ENCODE measurements at places on chromosomes 6 and 20. TPM values are rescaled to one million over a fixed set of nuclear protein-coding genes. Genes with fewer than 3 reads are reported as not detected.

The ULBP2 gene
- 0.79 TPM for total RNA-seq

The PCSK2 gene
- total RNA-seq: not detected

The CLPSL1 gene
- total RNA-seq: not detected

The GSTA2 gene
- total RNA-seq: not detected

DNA sequence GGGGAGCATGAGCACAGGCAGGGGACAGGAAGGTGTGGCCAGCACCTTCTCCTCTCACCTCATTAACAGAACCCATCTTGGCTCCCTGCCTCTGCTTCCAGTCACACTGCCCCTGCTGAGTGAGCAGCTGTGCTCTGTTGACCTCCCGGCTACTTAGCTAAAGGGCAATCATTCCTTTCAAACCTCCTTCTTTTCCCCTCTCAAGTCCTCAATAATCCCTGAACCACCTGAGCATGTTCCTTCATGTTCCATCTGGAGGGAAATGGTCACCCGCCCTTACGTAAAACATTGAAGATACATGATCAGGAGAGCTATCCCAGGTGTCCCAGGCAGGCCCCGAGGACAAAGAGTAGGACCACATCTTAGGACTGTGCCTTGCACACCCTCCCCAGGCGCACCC lies 21.7 kb upstream of the MRPS10 start:
- no peak for DNase-seq

DNA sequence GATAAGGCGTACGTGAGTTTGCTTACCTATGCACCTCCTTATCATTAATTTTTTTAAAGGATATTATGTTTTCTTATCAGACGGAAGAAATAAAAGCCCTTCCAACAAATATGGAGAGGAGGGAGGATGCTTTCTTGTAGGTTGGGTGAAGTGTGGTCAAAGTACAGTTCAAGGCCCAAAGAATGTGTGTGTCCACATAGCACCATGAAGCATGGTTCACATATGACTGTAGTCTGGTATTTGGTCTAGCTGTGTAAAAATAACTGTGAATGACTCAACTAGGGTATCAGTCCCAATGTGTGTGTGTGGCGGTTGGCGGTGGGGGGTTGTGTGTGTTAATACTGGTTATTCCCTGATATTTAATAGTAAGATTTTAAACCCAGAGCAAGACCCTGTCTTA lies 212.7 kb downstream of the TMEM242 start:
- DNase-seq: no peak

- peak; percentile 17 for DNase-seq
Measured at GRCh38 chr20:48015141-48015910, 230.0 kb upstream of the SULF2 start.

DNA sequence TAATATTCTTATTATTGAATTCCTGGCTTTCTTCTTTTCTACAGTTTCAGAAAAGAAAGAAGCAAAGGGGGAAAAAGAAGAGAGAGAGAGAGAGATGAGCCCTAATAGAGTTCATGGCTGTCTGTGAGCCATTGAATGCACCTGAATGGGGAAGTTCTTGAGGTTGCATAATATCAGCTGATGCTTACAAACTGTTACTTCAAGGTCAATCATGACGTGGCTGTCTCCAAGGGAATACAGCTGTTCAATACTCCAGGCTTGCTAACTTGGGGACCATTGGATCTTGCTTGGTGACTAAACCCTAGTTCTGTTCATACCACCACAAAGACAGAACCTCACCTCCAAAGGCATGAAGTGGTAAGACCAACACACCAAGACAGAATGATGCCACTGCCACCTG lies 180.4 kb downstream of the ADGRG6 start:
- DNase-seq: no peak

GRCh38 chr20:44959082-44959637 lies 1.0 kb downstream of the TOMM34 start:
- DNase-seq: no peak

- DNase-seq: peak; percentile 56
Measured at GRCh38 chr20:881051-881782, 34.9 kb downstream of the ANGPT4 start.

GRCh38 chr6:136567688-136568087 lies 17.5 kb upstream of the MAP7 start:
- no peak for DNase-seq

Measured in lung microvascular endothelial cell (primary cell).